ENCODE measurements at places on chromosomes 11 and 22.
A peak's percentile ranks its signal among the peaks of the same experiment; 100 is the strongest.

DNA sequence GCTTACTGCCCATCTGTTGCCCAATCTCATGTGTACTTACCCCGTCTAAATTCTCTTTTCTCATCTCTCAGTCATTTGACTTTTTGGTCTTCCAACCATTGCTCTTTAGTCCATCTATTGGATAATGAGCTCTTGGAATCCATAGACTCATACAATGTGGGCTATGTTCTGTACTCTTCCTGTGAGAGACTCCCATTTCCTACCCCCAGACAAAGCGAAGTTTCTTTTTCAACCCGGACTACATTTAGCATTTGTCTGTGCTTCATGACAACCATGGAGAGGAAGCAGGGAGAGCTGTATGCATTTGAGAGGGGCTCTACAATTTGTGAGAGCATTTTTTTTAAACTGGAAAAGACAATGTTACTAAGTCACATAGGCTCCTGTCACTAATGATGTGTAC is 4.0 kb upstream of the ARHGAP42 start:
- no peak for DNase-seq

GRCh38 chr11:7606496-7606895 is 66.8 kb downstream of the CYB5R2 start:
- peak; percentile 40 for DNase-seq

GRCh38 chr11:69892237-69892985 is 73.2 kb upstream of the FGF3 start:
- no peak for DNase-seq

- peak; percentile 28 for DNase-seq
These were observed 51.5 kb upstream of the GAL start for GRCh38 chr11:68632802-68633201.

GRCh38 chr11:28819741-28820140 is 711.6 kb downstream of the METTL15 start:
- DNase-seq: no peak

DNA sequence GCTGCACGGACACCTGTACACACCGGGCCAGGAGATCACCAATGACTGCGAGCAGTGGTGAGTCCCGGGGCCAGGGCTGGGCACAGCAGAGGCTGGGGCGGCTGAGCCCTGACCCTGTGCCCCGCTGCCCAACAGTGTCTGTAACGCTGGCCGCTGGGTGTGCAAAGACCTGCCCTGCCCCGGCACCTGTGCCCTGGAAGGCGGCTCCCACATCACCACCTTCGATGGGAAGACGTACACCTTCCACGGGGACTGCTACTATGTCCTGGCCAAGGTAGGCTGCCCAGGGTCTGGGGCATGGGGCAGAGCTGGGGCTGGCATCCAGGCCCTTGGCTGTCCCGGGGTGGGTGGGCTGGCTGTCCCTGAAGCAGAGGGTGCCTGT is 7.7 kb downstream of the MUC2 start:
- no peak for DNase-seq

DNA sequence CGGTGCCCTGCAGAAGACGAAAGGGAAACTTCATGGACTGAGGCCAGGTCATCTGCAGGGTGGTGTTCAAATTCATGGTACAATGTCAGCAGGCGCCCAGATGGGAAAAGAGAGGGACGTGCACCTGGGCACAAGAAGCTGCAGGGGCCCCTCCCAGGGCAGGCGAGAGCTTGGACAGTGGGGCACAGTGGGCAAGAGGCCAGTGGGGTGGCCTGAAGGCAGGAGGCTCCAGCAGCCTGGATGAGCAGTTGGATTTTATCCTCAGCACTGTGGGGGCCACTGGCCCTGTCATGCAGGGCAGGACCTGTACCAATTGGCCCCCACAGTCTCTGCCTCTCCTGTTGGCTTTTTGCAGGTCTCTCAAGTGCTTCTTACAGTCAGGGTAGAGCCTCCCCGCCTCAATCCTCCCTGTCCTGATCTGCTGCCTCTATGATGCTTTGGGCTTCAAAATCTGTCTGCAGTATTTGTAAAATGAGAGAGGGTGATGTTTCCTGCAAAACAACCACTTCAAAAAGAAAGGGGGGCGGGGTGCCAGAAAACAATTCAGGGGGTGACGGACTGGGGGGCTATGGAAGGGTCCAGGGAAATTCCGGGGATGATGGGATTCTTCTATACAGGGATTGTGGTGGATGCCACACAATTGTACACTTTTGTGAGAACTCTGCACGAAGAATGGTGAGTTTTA is 1.7 kb upstream of the BID start:
- no peak for DNase-seq
